ENCODE measurements at places on chromosomes 12 and 14.

DNA sequence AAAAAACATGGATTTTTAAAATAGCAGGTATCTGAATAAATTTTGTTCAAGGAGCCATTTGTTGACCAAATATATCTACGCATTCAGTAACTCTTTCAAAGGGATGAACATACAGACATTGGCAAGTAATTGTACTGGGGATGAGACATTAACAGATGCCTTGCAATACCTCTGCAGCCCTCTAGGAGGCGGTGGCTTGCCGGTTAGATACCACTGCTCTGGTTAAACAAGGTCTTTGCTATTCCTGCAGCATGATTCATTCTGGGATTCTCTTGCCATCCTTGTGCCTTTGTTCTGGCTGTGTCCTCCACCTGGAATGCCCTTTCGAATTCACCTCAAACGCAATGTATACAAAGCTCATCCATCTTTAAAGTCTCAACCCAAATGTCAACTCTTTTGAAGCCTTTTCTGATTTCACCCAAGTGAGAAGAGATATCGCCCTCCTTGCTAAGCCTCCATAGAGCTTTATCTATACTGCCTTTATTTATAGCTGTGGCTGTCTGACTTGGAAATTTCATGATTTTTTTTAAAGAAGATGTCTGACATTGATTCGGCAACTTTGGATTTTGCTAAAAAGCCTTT is 131.0 kb upstream of the SRRM4 start:
- peak; percentile 54 for DNase-seq

DNA sequence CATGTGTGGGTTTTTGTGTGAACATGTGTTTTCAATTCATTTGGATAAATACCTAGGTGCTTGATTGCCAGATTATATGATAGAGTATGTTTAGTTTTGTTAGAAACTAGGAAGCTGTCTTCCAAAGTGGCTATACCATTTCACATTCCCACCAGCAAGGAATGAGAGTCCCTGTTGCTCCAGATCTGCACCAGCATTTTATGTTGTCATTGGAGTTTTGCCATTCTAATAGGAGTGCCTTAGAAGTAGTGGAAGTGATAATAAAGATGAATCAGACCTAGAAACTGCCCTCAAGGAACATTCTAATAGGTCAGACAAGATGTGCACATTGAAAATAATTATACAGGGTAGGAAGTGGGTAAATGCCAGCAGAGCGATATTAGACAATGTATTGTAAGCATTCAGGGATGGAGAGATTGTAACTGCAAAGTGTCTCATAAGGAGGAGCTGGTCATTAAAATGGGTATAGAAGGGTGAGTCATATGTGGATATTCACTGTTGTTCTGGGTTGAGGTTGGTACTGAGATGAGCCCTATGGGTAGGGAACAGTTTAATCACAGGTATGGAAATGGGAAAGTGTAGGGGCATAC is 71.4 kb downstream of the MNAT1 start:
- DNase-seq = no peak

DNA sequence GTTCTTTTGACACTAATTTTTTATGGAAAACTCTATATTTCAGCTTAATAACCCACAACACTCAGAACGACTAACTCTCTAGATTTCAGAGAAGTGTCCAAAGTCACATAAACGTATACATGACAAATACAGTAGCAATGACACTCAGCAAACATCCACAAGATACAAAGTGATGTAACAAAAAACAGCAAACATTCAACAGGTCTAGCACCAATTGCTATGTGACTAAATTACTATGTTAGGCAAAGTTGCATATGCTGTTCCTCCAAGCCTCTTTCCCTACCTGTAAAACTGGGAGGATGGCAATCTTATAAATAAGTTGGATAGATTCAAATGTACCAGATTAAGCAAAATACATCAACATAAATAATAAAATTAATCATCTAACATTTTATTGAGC is 1.7 kb downstream of the RECQL start:
- DNase-seq = no peak

- DNase-seq = no peak
Observed at GRCh38 chr14:57199921-57200320, 68.8 kb downstream of the EXOC5 start.

- DNase-seq = no peak
Observed at GRCh38 chr14:99566390-99567354, 37.3 kb downstream of the CCDC85C start.

GRCh38 chr14:37592482-37593408 is 2.3 kb downstream of the FOXA1 start:
- no peak for DNase-seq

DNA sequence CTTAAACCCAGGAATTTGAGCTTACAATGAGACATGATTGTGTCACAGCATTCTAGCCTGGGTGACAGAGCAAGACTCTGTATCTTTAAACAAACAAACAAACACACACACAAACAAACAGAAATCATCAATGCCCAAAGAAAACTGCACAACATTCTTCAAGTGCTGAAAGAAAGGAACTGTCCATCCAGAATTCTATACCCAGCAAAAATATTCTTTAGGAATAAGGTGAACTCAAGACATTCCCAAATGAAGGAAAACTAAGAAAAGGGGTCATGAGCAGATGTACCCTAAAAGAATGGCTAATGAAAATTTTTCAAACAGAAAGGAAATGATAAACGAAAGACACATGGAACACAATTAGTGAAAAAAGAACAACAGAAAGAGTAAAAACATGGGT is 22.3 kb upstream of the RNF212B start:
- DNase-seq = no peak

DNA sequence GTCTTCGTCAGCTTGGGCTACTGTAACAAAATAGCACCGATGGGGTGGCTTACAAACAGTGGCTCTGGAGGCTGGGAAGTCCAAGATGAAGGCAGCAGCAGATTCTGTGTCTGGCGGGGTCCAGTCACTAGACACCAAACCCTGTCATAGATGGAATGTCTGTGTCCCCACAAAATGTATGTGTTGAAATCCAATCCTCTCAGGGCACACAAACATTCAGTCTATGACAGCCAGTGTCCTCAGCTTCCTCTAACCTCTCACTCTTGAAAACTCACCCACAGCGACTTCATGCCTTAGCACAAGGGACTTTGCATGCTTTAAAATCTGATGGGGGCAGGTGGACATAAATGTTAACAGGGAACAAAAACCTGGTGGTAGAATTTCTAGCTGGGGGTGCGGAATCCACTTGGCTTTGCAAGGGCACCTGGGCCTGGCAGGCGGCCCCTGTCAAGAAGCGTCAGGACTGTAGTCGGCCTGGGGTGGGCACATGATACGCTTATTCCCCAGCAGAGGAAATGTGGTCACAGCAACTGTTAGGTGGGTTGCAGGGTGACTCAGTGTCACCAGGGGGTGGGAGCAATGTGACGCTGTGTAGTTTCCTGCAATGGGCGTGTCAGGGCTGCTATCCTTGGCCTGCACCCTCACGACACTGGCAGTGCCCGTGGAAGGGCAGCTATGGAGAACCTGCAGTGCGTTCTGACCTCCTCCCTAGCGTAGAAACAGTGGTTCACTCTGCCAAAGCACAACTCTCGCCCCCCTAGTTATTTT is 17.7 kb downstream of the RIN3 start:
- DNase-seq = peak; percentile 83

- no peak for DNase-seq
Observed at GRCh38 chr12:91785655-91786498, 359.8 kb downstream of the BTG1 start.

- no peak for DNase-seq
Observed at GRCh38 chr12:67161322-67161918, 107.7 kb upstream of the CAND1 start.

DNA sequence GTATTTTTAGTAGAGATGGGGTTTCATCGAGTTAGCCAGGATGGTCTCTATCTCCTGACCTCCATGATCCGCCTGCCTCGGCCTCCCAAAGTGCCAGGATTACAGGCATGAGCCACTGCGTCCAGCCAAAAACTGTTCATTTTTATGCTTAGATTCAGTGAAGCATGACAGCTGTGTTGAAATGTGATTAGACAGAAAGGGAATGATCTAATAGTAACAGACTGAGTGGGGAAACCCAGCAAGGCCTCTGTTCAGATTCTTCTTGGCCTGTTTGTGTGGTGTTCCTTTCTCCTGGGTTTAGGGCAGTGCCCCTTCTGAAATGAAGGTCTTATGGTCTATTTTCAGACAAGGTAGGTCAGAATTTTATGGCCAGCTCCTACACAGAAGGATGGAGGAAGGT is 11.8 kb upstream of the ABCD4 start:
- DNase-seq = no peak

DNA sequence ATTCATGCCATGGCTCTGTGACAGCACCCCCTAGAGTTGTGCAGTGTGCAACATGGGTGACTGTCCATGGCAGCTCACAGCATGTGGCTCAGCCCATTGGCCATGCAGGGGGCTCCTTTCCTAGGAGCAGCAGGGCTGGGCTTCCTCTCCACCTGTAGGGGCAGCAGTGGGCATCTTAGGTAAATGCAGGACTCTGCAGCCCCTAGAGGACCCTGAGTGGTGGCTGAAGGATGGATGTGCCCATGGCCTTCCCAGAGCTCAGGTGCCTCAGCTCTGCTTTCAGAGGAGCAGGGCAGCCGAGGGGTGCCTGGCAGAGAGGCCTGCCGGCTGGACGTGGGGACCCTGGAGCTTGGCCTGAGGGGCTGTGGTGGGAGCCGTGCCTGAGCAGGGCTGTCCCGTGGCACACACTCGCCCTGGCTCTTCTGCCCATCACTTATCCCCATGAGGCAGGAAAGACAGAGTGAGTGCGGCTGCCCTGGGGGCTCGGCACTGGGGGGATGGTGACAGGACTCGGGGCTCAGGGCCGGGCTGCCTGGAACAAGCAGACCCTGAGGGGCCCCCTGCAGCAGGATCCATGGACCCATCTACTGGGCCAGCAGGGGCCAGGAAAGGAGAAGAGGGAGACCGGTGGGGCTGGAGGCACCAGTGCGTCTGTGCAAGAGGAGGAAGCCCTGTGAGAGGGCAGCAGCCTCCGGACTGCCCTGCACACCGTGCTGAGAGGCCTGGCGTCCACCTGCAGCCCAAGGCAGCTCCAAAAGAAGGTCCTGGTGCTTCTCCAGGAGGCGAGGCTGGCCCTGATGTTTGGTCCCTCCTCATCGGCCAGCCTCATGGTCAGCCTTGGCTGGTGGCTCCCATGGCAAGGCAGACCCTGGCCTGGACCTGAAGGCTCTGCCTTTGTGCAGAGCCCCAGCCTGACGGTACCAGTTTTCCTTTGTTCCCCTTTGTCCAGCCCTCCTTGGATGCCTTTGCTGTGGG is 7.6 kb downstream of the ADSS1 start:
- DNase-seq = no peak

DNA sequence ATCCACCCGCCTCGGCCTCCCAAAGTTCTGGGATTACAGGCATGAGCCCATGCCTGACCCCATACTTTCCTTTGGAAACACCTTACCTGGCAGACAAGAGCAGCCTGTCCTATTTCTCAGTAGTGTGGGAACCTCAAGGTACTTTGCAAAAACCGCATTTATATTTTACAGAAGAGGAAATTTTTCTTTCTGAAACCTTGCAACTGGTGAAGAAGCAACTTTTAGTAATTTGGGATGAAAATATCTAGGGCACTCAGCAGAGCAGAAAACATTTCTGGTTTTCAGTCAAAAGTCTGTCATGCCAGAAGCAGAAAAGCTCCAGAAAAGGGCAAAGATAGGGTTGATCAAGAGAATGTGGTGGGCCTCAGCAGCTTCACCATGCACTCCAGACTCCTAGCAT is 21.2 kb downstream of the HVCN1 start:
- no peak for DNase-seq

DNA sequence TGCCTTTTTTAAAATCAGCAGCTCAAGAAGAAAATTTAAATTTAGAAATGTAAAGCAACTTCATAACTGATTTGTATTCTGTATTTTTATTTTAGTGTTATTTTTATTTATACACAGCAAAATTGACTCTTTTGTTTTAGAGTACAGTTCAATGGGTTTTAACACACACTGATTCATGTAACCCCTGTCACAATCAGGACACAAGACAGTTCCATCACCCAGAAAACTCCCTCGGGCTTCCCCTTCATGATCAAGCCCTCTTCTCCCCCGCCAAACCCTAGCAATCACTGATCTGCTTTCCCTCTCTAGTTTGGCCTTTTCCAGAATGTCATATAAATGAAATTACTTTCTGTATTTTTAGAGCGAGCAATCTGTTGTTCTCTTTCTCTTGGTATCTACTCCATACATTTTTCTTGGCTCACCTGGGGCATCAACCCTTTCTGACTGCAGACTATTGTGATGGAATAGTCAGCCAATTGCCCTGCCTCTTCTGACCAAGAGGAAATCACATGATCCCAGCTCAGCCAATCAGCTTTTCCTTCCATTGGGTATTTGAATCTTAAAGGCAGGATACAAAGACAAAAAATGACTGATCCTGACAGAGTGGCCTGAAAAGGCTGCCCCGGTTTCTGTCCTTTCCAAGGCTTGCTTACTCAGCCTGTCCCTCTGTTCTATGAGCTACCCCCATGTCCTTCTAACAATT is 5.3 kb downstream of the SLC5A8 start:
- no peak for DNase-seq

GRCh38 chr14:87097015-87097414 is 896.0 kb downstream of the GALC start:
- no peak for DNase-seq

- no peak for DNase-seq
Observed at GRCh38 chr12:26156201-26156871, 31.5 kb upstream of the BHLHE41 start.

DNA sequence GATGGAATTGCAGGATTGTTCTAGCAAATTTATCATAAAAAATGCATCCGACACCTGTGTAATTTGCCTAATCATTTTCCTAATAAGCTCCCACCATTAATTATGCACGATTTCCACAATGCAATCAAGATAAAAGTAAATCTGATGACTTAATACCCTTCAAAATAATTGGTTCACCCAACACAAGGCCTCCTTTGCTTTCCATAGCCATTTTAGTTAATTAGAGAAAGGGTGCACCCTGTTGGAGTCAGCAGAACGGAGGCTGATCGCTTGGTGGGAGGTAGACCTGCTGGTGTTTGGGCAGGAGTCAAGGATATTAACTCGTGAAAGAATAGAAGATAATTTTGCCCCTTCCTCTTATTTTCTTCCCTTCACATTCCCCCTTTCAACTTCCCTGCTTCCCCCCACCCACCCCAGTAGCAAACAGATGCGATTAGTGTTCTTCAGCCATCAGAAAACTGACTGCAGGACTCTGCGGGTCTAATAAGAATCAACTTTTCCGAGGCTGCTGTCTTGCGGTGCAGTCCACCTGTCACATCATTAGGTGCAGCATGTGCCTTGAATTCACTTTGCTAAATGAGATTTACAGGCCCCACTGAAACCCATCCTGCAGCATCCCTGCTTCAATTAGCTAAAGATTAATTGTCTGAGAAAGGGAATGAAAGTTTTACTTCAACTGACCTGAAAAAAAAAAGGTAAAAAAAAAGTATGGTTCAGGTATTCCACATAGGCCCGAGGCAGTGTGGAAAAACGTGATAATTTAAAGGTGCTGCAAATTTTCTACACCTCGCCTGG is 553.7 kb upstream of the LMO3 start:
- no peak for DNase-seq

Measured in activated CD8-positive, alpha-beta memory T cell treated with anti-CD3 and anti-CD28 coated beads, Interleukin-2, amount 50 U/mL, for 48 hours (primary cell).